Fibroblast of lung (primary cell): ENCODE measurements at places on chromosomes 2 and 18. TPM values are rescaled to one million over a fixed set of nuclear protein-coding genes. Genes with fewer than 3 reads are reported as not detected.
A peak's percentile ranks its signal among the peaks of the same experiment; 100 is the strongest.

DNA sequence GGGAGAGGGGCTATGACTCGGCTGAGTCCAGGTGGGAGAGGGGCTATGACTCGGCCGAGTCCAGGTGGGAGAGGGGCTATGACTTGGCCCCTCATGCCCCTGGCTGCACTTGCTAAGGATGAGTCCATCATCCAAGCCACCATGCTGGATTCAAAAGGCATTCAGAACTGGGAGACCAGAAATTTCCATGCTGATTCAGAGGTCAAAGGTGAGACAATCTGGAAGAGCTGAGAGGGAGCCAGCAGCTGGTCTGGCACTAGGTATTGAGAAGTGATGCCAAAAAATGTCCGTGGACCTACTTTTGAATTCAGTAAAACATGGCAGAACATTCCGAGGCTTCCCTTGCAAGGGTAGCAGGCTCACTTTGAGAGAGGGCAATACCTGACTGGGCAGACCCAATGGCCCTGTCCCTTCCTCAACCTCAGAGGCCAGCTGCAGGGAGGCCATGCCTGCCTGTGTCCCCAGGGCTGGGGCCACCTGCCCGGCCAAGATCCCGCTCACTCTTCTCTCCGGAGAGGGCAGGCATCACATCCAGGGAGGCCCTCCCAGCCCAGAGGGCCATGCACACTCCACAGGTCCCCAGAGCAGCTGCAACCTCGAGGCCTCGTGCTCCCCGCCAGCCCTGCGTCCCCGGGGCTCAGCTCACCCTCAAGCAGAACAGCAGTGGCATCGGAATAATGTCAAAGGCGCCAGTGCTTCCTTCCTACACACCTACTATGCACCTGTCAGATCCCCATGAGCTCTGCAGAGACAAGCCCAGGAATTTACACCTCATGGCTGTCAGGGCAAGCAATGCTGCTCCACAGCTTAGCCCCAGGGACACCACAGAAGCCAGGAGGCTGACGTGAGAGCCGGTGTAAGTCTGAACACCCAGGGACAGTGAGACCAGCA is 80.2 kb upstream of the GPC1 start:
- H3K27me3 ChIP-seq = peaks cover 9% of the 10 kb centered on the region
- H3K4me3 ChIP-seq = no peak overlapping the region
- DNase-seq = peak; percentile 60
- H3K27ac ChIP-seq = no peak overlapping the region
- H3K4me1 ChIP-seq = peaks cover 3% of the 10 kb centered on the region

The GALNT13 gene
- total RNA-seq = 0.17 and 0.26 TPM in 2 replicates

- no peaks in the 10 kb centered on the region for H3K27me3 ChIP-seq
- DNase-seq = no peak
- H3K27ac ChIP-seq = peak overlapping the region; percentile 33
These were observed 2.4 kb upstream of the MSGN1 start for GRCh38 chr2:17813742-17814473.

- no peaks in the 10 kb centered on the region for H3K27me3 ChIP-seq
- peak; percentile 30 for DNase-seq
- H3K27ac ChIP-seq = peak overlapping the region; percentile 9
- peaks cover 5% of the 10 kb centered on the region for H3K4me1 ChIP-seq
These were observed 262.8 kb upstream of the AGAP1 start for GRCh38 chr2:235230821-235231601.

The TUBA3E gene
- total RNA-seq = not detected in 2 replicates

The MAP4K3 gene
- total RNA-seq = 24.9 and 40.8 TPM in 2 replicates

The SLC9A4 gene
- total RNA-seq = not detected in 2 replicates

The ANKRD39 gene
- total RNA-seq = 4.6 and 5.3 TPM in 2 replicates

- no peaks in the 10 kb centered on the region for H3K36me3 ChIP-seq
- H3K27me3 ChIP-seq = no peaks in the 10 kb centered on the region
- no peak overlapping the region for H3K27ac ChIP-seq
- no peak overlapping the region for H3K4me3 ChIP-seq
- no peaks in the 10 kb centered on the region for H3K4me1 ChIP-seq
These were observed 117.8 kb downstream of the ATL2 start for GRCh38 chr2:38259311-38259710.

- H3K36me3 ChIP-seq = no peaks in the 10 kb centered on the region
- no peak overlapping the region for H3K27ac ChIP-seq
- no peaks in the 10 kb centered on the region for H3K27me3 ChIP-seq
These were observed 73.8 kb upstream of the RAB6C start for GRCh38 chr2:129905664-129906081.

The PAIP2B gene
- total RNA-seq = 1.2 and 1.5 TPM in 2 replicates

The ZNF142 gene
- total RNA-seq = 5.6 and 7.3 TPM in 2 replicates

DNA sequence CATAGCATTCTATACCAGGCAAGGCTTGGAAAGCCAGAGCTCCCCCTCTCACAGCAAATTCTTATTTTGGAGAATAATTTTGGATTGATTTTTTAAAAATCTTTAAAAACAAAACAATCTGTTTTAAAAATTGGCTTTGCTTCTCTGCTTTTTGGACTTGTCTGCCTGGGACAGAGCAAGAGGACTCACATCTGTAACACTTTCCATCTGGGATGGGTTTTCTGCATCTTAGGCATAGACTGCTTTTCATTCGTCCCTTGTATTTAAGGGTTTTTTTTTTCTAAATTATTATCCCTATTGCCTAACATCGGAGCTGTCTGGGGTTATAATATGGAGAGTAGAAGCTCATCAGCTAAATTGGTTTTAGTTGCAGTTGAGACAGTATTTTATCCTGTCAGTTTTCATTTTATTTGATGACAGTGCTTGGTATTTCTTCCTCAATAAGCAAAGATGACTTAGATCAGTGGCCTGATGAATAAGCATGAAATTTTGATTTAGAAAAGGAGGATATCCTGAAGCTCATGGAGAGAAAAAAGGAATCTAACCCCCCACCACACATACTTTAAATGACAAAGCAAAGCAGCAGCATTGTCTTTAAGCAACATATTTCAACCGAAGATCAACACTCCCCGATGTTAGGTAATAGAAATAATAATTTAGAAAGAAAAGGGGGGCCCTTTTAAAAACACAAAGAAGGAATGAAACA is 2.3 kb upstream of the FZD7 start:
- peaks cover 3% of the 10 kb centered on the region for H3K4me1 ChIP-seq
- peaks cover 7% of the 10 kb centered on the region for H3K36me3 ChIP-seq
- H3K27me3 ChIP-seq = no peaks in the 10 kb centered on the region
- DNase-seq = peak; percentile 37
- peak overlapping the region; percentile 69 for H3K4me3 ChIP-seq
- no peak overlapping the region for H3K27ac ChIP-seq

The HDAC4 gene
- total RNA-seq = 12.1 and 19.8 TPM in 2 replicates

The CAPN14 gene
- total RNA-seq = under 0.01 and 0.17 TPM in 2 replicates

The NR4A2 gene
- 0.17 and 0.26 TPM in 2 replicates for total RNA-seq

- no peaks in the 10 kb centered on the region for H3K27me3 ChIP-seq
- DNase-seq = no peak
- H3K27ac ChIP-seq = no peak overlapping the region
- H3K4me1 ChIP-seq = no peaks in the 10 kb centered on the region
- no peak overlapping the region for H3K4me3 ChIP-seq
These were observed 63.6 kb downstream of the TNP1 start for GRCh38 chr2:216796115-216796840.

DNA sequence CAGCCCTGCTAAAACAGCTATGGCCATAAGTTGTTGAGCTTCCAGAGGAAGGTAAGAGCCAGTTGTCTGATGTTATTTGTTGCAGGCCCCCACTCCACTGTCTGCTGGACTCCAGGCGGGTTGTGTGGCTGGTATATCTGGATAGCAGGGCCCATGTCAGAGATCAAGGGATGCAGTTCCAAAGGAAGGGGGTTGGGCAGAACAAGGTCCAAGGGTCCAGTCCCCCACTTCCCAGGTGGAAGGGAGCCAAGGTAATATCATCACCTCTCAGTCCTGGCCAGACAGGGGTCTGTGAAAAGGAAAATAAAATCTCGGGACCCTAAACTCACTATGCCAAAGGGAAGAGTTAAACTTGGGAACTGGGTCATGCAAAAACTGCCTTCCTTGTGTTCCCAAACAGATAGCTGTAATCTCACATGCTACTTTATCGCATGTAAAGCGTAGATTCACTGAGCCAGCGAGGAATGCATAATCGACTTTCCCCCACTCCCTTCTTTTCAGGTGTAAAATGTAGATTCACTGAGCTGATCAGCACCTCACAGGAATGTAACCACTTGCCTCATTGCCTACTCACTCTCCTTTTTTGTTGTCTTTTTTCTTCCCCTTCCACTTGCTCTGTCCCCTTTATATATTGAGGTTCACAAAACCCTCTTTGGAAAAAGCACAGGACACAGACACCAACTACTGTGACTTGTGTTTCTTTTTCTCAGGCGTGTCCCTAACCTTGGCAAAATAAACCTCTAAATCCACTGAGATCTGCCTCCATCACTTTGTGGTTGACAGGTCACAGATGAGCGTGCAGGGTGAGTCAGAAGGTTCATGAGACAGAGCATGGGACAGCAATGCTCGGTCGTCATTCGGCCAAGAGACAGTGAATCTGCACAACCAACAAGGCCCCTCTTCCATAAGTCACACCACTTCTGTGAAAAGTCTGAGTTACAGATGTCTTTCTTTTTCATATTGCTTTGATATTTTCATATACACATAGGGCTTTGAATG is 255.3 kb upstream of the SIX2 start:
- H3K4me3 ChIP-seq = no peak overlapping the region
- DNase-seq = peak; percentile 47
- H3K27me3 ChIP-seq = no peaks in the 10 kb centered on the region
- H3K27ac ChIP-seq = no peak overlapping the region
- no peaks in the 10 kb centered on the region for H3K36me3 ChIP-seq

DNA sequence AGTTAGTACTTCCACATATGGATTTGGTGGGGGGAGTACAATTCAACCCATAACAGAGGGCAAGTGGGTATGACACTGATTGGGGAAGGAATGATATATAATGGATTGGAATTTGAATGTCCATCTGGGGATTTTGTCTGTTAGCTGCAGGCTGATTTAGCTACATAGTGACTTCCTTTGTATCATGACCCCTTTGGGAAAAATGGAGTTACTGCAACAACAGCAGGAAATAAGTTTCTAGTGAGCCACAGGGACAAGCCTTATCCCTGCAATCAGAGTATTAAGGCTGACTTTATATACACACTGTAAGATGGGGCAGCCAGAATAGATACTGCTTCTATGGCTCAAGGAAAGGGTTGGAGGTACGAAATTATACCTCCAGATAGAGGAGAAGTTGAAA is 404.4 kb upstream of the MEIS1 start:
- H3K27me3 ChIP-seq = no peaks in the 10 kb centered on the region
- no peaks in the 10 kb centered on the region for H3K4me1 ChIP-seq
- H3K27ac ChIP-seq = no peak overlapping the region
- H3K36me3 ChIP-seq = no peaks in the 10 kb centered on the region
- H3K4me3 ChIP-seq = no peak overlapping the region
- DNase-seq = peak; percentile 13

GRCh38 chr2:33859176-33859575 is 260.1 kb upstream of the FAM98A start:
- no peaks in the 10 kb centered on the region for H3K36me3 ChIP-seq
- no peak overlapping the region for H3K27ac ChIP-seq
- H3K4me1 ChIP-seq = no peaks in the 10 kb centered on the region
- H3K4me3 ChIP-seq = no peak overlapping the region
- no peaks in the 10 kb centered on the region for H3K27me3 ChIP-seq
- DNase-seq = no peak

The MREG gene
- total RNA-seq = 1.8 and 3.5 TPM in 2 replicates

- no peaks in the 10 kb centered on the region for H3K4me1 ChIP-seq
- DNase-seq = no peak
- H3K27ac ChIP-seq = no peak overlapping the region
- H3K4me3 ChIP-seq = no peak overlapping the region
- no peaks in the 10 kb centered on the region for H3K36me3 ChIP-seq
These were observed 18.9 kb upstream of the CCDC88A start for GRCh38 chr2:55438391-55439100.

The MAL gene
- under 0.01 TPM in 1 of 2 replicates, not detected in the other for total RNA-seq

The HK2 gene
- 13.1 and 19.3 TPM in 2 replicates for total RNA-seq

GRCh38 chr18:48024009-48024512 is 93.6 kb upstream of the SMAD2 start:
- peaks cover 6% of the 10 kb centered on the region for H3K27me3 ChIP-seq
- H3K36me3 ChIP-seq = no peaks in the 10 kb centered on the region
- no peak for DNase-seq
- no peak overlapping the region for H3K4me3 ChIP-seq
- H3K27ac ChIP-seq = no peak overlapping the region

- H3K4me3 ChIP-seq = no peak overlapping the region
- no peaks in the 10 kb centered on the region for H3K27me3 ChIP-seq
- H3K4me1 ChIP-seq = no peaks in the 10 kb centered on the region
- no peak overlapping the region for H3K27ac ChIP-seq
- H3K36me3 ChIP-seq = no peaks in the 10 kb centered on the region
These were observed 81.2 kb downstream of the INSIG2 start for GRCh38 chr2:118169359-118170005.

DNA sequence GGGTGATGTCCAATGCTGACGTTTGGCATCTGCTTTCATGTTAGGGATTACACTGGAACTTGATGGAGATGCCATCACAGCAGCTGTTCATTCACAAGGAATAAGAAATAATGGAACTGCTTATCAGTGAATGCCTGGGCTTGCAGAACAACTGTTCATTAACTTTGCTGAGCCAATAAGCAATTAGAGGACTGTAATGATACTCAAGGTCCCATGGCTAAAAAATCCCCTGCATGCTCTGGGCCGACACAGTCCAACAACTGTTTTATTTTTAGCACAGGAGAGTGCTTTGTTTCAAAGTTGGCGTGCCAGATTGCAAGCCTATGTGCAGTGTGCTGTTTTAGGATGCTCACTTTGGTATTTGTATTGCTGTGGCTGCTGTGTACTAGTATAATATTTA is 408.0 kb upstream of the RGPD4 start:
- no peak for DNase-seq
- no peaks in the 10 kb centered on the region for H3K4me1 ChIP-seq
- no peak overlapping the region for H3K27ac ChIP-seq
- no peak overlapping the region for H3K4me3 ChIP-seq
- H3K36me3 ChIP-seq = no peaks in the 10 kb centered on the region
- no peaks in the 10 kb centered on the region for H3K27me3 ChIP-seq

GRCh38 chr2:30865892-30866681 is 58.8 kb upstream of the CAPN13 start:
- H3K36me3 ChIP-seq = no peaks in the 10 kb centered on the region
- no peaks in the 10 kb centered on the region for H3K27me3 ChIP-seq
- no peak for DNase-seq
- H3K4me3 ChIP-seq = no peak overlapping the region
- H3K27ac ChIP-seq = no peak overlapping the region

- peak; percentile 89 for DNase-seq
- H3K27ac ChIP-seq = peak overlapping the region; percentile 83
- peaks cover 5% of the 10 kb centered on the region for H3K4me1 ChIP-seq
These were observed 37.8 kb upstream of the CCDC150 start for GRCh38 chr2:196601430-196602306.

The MERTK gene
- 1.8 and 6.6 TPM in 2 replicates for total RNA-seq

The PID1 gene
- total RNA-seq = 8.2 and 29.6 TPM in 2 replicates

- no peak for DNase-seq
- peaks cover 7% of the 10 kb centered on the region for H3K27me3 ChIP-seq
- H3K4me1 ChIP-seq = no peaks in the 10 kb centered on the region
- no peak overlapping the region for H3K27ac ChIP-seq
- no peaks in the 10 kb centered on the region for H3K36me3 ChIP-seq
- H3K4me3 ChIP-seq = no peak overlapping the region
These were observed 4.5 kb downstream of the FABP1 start for GRCh38 chr2:88123164-88123974.
